ENCODE measurements at places on chromosomes 2 and 18. TPM values are rescaled to one million over a fixed set of nuclear protein-coding genes. Genes with fewer than 3 reads are reported as not detected.

DNA sequence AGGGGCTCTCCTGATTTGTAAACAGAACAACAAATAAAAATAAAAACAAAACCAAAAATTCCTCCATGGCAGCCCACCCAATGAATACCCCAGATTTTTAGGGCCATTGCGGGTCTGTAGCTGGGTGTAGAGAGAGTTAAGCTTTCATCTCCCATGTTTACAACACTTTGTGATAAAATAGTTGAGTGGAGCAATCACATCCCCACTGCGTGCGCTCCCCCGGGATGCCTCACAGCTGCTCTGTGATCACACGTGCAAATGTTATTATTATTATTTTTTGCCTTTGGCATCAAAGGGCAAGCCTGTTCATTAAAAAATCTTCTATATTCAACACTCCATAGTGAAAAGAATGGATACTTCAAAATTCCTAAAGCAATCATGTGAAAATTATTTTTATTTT is 118.0 kb downstream of the MBP start:
- peak; percentile 58 for DNase-seq

DNA sequence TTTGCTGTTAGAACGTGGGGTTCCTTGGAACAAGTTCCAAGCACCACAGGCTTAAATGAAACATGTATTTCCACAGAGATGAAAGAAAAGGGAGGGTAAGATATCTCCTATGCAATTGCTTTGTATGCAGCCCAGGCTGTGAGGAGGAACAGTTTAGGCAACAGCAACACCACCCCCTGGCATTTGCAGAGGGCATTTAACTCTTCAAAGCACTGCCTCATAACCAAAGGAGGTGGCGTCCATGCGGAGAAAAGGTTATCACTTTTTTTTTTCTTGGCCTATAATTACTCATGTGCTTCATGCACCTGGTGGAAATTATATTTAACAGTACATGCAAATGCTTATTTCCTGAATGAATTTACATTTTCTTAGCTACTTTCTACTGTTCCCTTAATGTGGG is 286.0 kb downstream of the LPIN1 start:
- no peak for DNase-seq

GRCh38 chr2:61493523-61493942 is 22.6 kb upstream of the USP34 start:
- DNase-seq, result no peak

DNA sequence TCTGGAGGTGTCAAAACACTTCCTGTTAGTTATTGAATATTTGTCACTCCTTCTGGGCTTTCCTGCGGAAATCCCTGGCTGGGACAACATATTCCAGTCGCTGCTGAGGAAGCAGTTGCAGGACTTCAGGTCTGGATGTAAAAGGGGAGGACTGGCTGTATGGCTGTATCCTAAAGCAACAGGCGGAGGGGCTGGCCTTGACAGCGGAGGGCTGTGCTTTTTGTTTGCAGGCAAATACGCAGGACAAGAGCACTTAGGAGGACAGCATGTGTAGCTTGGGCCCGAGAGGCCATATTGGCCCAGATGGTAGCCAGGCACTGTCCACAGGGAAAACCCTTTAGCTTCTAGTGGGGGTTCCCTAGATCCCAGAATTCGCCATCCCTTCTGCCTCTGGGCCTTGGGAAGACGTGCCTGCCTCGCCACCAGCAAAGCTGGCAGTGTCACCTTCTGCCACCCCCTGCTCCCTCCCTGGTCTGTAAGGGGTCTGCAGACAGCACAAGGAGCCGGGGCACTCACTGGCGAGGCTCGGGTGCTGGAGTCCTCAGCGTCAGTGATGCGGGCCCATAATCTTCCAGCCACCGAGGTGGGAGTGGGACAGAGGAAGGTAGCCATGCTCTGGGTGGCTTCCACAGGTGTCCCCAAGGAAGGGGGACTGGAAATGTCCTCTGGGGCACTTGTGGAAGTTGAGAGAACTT is 6.7 kb downstream of the NPPC start:
- DNase-seq, result peak; percentile 4

DNA sequence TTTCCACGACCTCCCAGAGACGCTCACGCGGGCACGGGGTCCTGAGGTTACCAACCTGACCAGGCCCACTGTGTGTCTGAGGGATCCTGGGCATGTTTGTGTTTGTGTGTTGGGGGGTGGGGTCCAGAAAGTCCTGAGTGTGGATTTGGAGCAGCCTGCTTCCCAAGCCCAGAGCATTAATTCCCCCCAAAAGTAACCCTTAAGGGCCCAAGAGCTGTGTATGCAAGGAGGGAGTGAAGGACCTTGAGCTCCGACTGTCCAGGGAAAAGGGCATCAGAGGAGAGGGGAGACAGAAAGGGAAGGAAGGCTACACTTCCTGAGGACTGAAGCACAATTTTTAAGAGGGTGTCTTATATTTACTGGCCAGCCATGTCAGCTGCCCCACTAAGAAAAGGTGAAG is 5.2 kb upstream of the SIX3 start:
- no peak for DNase-seq

GRCh38 chr18:48975817-48976649 is 25.3 kb upstream of the SMAD7 start:
- peak; percentile 48 for DNase-seq

DNA sequence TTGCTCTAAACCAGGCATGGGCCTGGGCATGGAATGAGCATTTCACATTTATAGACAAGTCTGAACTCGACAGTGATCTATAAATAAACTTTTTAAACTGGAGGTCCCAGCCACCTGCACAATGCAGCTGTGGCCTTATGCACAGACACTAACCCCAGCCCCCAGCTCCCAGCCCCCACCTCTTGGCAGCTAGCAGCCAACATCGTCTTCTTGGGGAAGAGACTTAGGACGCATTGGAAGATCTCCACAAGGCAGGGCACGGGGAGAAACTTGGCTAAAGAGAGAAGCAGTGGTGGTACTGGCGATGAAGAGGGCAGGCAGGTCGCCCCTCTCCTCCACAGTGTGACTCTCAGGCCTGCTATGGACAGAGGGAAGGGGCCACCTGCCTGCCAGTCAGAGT is 213.2 kb downstream of the ANAPC1 start:
- DNase-seq, result no peak

The ATP6V1C2 gene
- total RNA-seq, result 0.69 TPM

DNA sequence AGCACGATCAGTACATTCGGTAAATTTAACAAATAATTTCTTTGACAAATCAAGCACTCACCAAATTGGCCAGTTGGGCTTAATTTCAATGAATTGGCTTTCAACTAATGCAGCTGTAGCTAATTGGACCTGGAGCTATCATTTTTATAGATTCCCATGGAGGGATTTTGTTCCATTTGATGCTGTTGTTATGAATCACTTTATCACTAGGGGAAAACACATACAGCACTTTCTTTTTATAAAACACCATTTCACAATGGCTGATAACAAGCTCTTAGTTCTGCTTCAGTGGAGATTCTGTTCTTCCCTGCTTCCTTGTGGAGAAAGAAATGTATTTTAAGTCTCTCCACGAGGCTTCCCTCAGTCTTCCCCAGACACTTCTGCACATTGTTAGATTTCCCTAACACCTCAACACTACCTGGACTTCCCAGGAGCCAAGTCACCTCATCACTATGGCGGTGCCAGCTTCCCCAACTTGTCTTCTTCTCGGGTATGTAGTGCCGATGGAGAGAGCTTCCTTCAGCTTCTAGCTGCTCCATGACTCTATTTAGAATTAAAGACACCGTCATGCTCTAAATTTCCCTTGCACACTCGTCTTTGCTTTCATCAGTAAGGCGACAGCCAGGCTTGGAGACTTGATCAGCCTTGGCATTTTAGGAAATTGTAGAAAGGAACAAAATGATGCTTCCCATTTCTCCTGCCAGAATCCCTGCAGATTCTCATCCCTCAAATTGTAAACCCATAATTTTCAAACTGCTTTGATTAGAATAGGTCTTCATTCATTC is 72.0 kb downstream of the INPP5D start:
- no peak for DNase-seq

The ANKRD30BL gene
- total RNA-seq, result not detected

The VIT gene
- total RNA-seq, result 8.5 TPM

The VPS4B gene
- total RNA-seq, result 16.7 TPM

DNA sequence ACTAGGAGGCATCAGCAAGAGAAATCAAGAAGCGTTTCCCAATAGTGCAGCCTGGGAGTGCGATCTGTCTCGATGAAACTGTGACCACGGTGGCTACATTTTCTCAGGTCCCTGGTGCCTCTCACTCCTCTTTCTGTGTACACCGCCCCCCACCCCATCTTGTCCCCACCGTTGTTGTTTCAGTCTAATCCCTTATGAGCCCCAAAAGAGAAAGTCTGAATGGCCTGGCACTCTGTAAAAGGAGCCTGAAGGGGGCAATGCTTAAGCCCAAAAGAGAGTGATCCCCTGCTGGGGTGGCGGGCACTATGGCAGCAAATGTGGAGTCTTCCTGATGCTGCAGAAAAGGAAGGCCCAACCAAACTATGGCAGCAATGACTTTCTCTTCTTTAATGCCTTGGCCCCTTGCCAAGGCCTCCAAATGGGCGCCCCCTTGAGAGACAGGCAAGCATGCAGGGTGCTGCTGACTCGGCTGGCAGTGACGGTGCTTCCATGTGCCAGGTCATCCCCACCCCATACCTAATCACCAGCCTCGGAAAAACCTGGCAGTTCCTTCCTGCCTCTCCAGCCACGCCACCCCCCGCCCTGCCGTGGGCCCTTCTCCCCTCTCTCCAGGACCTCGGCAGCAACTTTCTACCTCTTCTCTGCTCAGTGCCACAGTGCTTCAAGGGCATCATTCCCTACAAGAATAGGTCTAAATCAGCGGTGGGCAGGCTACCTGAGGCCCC is 123.0 kb downstream of the CYP26B1 start:
- no peak for DNase-seq

DNA sequence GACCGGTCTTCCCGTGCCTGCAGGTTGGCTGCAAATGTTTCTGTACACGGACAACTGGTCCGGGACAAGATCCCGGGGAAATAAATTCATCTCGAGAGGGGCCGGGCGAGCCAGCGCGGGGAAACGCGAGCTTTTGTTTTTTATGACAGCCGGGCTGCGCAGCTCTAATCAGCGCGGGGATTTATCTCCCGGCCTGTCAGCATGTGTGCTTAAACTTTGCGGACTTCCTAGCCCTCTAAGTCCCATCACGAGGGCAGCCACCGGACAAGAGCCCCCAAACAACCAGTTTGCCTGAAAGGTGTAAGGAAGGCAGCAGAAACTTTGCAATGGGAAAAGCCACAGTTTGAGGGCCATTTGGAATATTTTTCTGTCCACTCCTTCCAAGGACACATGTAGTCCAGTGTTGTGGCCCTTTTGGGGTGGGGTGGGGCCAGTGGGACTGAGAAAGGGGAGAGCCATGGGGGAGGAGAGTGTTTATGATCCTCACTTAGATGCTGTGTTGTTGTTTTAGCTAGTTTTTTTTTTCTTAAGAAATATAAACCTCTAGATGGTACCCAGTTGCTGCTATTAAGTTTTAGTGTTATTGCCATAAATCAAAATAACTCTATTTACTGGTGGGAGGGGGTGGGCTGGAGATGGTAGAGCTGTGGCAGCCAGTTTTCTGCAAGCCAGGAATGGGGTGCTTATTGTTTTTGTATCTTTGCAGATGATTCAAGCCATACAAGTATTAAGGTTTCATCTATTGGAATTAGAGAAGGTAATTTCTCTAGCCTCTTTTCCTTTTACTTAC is 6.0 kb downstream of the MEIS1 start:
- peak; percentile 25 for DNase-seq

The TCF23 gene
- 0.08 TPM for total RNA-seq

DNA sequence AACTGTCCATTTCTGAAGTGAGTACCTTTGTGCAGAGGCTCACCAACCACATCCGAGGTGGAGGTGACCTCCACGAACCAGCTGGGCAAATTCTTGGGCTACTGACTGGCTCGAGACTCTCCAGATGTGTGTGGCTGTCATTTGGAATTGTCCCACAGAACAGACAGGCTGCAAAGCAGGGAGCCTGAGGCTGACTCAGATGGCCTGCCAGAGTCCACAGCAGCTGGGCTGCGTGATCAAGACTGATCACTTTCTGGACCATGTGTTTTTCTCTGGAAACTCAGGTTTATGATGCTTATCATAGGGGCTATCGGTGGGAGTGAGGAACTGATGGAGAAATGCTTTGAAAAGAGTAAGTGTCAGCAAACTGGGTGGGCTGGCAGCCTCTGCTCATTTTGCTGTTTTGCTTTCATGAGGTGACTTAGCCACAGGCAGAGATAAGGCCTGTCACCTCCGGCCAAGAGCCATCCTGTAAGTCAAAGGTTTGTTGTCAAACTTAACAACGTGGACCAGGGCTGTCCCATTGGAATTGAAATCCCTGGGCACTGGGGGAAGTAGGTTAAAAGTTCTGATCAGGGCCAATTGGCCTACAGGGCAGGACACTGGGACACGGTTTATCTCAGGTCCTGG is 120.4 kb downstream of the LIPG start:
- DNase-seq, result no peak

The TMEFF2 gene
- total RNA-seq, result 0.16 TPM

DNA sequence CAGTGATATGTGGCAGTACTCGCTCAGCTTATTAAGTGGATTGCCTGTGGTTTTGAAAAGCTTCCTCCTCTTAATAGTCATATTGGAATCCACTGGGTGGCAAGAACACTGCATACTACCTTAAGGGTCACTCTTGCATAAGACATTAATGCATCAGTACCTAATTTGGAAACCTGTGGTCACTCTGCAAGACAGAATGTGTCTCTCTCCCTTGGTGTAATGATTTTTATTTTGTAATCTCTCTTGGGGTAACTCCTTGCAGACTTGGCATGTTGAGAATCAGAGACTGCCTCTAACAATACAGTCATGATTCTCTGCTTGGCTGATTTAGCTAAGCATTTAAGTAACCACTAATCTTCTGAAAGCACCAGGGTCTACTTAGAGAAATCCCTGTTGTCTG is 33.0 kb upstream of the IER3IP1 start:
- no peak for DNase-seq

GRCh38 chr2:42757981-42758740 is 5.8 kb downstream of the OXER1 start:
- DNase-seq, result no peak

DNA sequence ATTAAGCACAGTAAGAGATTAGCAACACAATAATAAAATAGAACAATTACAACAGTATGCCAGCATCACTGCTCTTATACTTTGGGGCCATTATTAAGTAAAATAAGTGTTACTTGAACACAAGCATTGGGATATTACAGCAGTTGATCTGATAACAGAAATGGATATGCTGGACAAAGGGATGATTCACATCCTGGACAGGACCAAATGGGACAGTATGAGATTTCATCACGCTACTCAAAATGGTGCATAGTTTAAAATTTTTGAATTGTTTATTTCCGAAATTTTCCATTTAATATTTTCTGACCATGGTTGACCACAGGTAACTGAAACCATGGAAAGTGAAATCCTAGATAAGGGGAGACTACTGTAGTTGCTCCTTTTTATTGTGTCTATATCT is 138.2 kb downstream of the UBR3 start:
- DNase-seq, result no peak

The GNLY gene
- 1.5 TPM for total RNA-seq

- no peak for DNase-seq
Observed at GRCh38 chr18:6752202-6752860, 22.8 kb downstream of the ARHGAP28 start.

The TTN gene
- total RNA-seq, result 2,803 TPM

The C2orf92 gene
- 1.8 TPM for total RNA-seq

GRCh38 chr2:160389875-160390274 is 103.7 kb downstream of the RBMS1 start:
- DNase-seq, result no peak

Data from left ventricle myocardium inferior (tissue), 1 donor.